ENCODE measurements at places on chromosomes 3 and 15.

DNA sequence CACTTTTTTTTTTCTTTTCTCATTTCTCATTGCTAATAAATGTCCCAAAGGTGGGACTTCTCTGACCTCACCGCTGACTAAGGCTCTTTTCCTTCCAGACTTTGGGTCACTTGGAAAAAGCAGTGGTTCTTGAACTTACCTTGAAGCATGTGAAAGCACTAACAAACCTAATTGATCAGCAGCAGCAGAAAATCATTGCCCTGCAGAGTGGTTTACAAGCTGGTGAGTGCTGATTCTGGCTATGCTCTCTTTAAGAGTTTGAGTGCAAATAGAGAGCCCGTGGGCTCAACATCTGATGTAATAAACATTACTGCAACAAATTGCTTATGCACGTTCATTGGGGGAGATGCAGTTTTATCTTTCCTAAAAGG lies 2.0 kb downstream of the BHLHE40 start:
- DNase-seq, result no peak

DNA sequence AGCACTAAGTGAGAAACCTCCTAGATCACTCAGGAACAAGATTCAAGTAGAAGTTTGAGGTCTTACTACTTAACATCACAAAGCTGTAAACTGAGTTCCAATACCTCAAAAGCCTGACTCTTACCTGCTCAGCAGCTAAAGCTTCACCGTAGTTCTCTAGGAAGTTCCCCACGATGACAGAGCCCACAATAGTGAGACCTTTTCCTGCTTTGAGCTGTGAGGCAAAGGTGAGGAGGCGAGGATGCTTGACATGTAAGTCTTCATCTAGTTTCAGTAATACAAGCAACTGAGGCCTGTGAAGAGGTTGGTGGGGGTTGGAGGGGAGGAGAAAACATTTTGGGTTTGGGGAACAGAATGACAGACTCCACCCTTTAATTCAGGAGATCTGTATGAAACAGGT lies 15.7 kb downstream of the EMC4 start:
- DNase-seq, result no peak

- DNase-seq, result peak; percentile 71
Measured at GRCh38 chr15:74375303-74375693, 7.9 kb upstream of the CYP11A1 start.

- DNase-seq, result no peak
Measured at GRCh38 chr3:67123914-67124313, 125.8 kb downstream of the KBTBD8 start.

GRCh38 chr15:43299884-43300283 lies 30.5 kb downstream of the LCMT2 start:
- DNase-seq, result no peak

DNA sequence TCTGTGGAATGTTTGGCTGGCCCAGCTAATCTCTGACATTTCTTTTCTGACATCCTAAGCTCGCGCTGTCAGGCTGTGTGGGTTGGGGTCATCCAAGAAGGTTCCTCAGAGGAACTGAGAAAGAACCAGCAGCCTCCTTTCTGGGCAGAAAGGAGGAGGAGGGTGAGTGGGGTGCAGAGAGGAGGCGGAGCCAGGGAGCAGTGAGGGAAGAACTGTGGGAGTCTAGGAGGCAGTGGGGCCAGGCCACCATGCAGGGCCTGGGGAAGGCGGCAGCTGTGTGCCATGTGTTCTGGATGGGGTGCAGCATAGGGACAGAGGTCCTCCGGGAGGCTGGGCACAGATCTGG lies 5.3 kb downstream of the SEMA7A start:
- no peak for DNase-seq

Measured in astrocyte of the cerebellum (primary cell).